ENCODE measurements at places on chromosomes 7 and 10.

- DNase-seq = no peak
Observed at GRCh38 chr7:47551668-47552440, 30.1 kb downstream of the TNS3 start.

DNA sequence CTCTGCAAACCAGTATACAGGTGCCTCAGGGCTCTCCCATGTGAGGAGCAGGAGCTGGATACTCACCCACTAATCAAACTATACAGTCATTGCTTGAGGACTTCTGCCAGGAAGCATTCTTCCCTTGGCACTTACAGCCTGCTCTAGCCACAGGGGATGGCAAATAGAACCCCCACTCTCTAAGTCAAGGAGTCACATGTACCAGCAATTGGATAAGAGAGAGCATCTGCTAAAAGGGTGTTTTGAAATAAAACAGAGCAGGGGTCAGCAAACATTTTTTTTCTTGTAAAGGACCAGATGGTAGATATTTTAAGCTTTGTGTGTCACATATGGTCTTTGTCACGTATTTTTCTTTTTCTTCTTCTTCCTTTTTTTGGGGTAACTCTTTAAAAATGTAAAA, 865.2 kb upstream of the GHITM start:
- DNase-seq = no peak

DNA sequence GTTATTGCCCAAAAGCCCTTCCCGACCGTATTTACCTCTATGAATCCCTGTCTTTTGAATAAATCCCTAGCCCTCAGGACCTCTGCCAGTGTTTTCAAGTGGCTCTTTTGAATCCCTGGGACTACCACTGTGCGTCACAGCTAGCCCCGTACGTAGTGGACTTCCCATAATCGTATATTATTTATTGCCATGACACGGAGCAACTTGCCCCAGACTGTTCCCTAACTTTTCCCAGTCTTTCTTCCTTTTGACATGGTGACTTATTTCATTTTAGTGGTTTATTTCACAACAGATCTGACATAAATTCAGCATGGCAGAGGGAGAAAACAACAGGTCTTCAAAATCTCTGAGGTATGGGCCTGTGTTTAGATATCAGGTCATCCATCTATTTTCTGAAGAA, 318.6 kb upstream of the KLF6 start:
- no peak for DNase-seq

GRCh38 chr7:98133181-98133580, 26.5 kb downstream of the LMTK2 start:
- no peak for DNase-seq

GRCh38 chr10:80772596-80772995, 234.9 kb downstream of the SH2D4B start:
- no peak for DNase-seq
